Left hindlimb (tissue), 1 donor: ENCODE measurements at places on chromosomes 3 and 15.

- no peak for DNase-seq
Observed at GRCh38 chr3:6120786-6121185, 740.1 kb upstream of the GRM7 start.

GRCh38 chr3:190566043-190566933 is 52.4 kb downstream of the IL1RAP start:
- DNase-seq = peak; percentile 59

- no peak for DNase-seq
Observed at GRCh38 chr3:122074621-122075265, 19.6 kb downstream of the CD86 start.

- no peak for DNase-seq
Observed at GRCh38 chr3:31253782-31254181, 278.9 kb upstream of the STT3B start.

DNA sequence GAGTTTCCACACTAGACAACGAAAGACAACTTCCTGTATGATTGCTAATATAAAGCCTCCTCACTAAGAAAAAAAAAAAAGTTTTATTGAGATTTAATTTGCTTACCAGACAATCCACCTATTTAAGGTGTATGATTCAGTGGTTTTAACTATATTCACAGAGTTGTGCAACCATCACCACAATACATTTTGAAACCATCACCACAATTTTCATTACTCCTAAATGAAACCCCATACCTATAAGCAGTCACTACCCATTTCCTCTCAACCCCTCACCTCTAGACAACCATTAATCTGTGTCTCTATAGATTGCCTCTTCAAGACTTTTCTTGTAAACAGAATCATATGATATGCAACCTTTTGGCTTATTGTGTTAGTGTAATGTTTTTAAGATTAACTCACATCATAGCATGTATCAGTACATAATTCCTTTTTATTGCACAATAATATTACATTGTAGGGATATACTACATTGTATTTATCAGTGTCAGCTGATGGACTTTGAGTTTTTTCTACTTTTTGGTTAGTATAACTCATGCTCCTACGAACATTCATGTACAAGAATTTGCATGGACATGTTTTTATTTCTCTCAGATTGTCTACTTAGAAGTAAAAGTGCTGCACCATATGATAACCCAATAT is 339.7 kb downstream of the NLGN1 start:
- no peak for DNase-seq

DNA sequence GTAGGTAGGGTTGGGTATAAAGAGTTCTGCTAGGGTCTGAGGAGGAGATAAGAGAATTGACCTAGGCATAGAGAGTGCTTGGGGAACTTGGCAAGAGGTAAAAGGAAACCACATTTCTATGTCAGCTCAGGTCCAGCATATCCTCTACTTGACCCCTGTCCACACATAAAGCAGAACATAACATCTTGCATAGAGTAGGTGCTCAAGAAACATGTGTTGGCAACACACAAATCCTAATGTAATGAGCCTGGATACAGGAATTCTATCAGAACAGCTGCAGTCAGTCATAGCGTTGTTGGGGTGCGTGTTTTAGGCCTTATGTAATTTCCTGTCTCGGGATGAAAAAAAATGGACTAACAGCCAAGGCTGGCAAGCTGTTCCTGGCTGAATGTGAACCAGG is 35.0 kb upstream of the PLCL2 start:
- DNase-seq = no peak

GRCh38 chr3:17195856-17196604 is 311.3 kb downstream of the PLCL2 start:
- DNase-seq = no peak

GRCh38 chr3:158935846-158936245 is 134.0 kb downstream of the MFSD1 start:
- no peak for DNase-seq

GRCh38 chr3:145557405-145557804 is 603.6 kb downstream of the PLOD2 start:
- DNase-seq = no peak

DNA sequence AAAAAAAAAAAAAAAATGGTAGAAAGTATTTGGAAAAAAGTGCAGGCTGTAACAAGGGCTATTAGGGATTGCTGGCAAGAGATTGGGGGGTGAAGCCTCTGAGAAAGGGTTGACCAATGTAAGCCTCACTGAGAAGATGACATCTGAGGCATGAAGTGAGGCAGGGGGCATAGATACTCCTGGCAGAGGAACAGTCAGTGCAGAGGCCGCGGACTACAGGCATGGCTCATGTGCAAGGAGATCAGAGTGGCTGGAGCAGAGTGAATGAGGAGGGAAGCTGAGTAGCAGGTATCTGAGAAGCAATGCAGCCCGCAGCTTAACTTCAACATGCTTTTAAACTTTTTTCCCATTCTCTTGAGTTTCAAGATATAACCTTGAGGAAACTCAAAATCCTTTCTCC is 5.4 kb downstream of the FBXL22 start:
- no peak for DNase-seq

GRCh38 chr3:171218069-171218468 is 191.5 kb upstream of the SLC2A2 start:
- DNase-seq = no peak

DNA sequence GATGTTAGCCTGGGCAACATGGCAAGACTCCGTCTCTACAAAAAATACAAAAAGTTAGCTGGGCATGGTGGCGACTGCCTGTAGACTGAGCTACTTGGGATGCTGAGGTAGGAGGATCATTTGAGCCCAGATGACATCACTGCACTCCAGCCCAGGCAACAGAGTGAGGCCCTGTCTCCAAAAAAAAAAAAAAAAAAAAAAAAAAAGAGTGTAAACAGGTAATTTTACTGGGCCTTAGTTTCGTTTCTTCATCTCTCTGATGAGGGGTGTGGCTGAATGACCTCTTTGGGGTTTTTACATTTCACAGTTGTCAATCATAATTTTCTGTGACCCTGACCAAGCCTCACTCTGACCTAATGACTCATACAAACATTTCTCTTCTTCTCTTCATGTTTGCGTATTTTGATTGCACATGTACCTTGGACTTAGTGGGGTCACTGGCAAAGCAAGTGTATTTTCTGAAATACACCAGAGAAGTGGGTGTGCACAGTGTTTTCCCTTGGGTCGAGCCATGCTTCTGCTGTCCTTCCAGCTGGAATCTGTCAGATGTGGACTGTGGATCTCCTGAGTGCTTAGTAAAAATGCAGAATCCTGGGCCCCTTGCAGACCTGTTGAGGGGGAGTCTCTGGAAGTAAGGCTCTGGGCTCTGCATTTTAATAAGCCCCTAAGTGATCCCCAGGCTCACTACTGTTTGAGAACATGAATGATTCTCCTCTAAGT is 140.5 kb downstream of the FNDC3B start:
- DNase-seq = no peak

- no peak for DNase-seq
Observed at GRCh38 chr3:28124882-28125281, 116.5 kb upstream of the CMC1 start.

- DNase-seq = no peak
Observed at GRCh38 chr3:170531054-170531453, 54.8 kb downstream of the SLC7A14 start.

- DNase-seq = peak; percentile 81
Observed at GRCh38 chr15:90885432-90886290, 1.4 kb downstream of the FES start.

DNA sequence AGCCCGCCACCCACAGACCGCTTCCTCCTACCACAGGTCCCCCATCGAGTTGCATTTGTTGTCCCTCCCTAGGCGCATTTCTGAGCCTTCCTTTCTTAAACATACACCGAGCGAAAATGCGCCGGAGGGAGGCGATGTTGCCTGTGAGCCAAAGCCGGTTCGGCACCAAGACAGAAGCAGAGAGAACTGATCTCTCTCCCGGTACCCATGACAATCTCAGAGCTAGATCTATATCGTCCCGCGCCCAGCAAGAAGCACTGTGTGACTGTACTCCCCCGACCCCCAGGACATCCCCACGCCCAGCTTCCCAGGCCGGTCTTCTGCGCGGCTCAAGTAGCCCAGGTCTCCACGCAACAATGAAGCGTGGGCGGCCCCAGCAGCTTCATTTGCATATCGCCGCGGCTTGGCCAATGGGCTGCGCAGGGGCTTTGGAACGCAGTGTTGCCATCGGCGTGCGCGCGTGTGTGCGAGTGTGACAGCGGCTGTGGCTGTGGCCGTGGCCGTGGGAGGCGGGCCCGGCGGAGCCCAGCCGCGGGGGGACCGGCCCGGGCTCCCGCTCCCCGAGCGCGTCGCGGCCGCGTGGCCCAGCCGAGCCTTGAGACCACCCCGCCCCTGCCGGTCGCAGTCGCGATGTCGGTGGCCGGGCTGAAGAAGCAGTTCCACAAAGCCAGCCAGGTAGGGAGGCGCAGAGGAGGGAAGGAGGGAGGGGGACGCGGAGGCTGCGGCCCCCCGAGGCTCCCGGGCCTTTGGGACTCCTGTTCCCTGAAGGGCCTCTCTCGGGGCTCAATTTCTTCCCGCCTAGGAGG is at the start of gene SH3GL3:
SH3GL3 (plus strand) TSS at position 438 of the 806 bp plus-strand sequence; CDS start at position 631, 193 bp downstream.
- peak; percentile 89 for DNase-seq

DNA sequence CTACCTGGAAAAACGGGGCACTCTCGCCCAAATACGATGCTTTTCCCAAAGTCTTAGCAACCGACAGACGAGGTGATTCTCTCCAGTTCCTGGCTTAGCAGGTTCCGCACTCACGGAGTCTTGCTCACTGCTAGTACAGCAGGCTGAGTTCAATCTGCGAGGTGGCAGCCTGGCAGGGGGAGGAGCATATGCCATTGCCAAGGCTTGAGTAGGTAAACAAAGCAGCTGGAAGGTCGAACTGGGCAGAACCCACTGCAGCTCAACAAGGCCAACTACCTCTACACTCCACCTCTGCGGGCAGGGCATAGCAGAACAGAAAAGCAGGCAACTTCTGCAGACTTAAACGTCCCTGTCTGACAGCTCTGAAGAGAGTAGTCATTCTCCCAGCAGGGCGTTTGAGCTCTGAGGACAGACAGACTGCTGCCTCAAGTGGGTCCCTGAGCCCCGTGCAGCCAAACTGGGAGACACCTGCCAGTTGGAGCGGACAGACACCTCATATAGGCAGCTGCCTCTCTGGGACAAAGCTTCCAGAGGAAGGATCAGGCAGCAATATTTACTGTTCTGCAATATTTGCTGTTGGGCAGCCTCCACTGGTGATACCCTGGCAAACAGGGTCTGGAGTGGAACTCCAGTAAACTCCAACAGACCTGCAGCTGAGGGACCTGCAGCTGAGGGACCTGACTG is 73.4 kb upstream of the CADM2 start:
- DNase-seq = no peak

DNA sequence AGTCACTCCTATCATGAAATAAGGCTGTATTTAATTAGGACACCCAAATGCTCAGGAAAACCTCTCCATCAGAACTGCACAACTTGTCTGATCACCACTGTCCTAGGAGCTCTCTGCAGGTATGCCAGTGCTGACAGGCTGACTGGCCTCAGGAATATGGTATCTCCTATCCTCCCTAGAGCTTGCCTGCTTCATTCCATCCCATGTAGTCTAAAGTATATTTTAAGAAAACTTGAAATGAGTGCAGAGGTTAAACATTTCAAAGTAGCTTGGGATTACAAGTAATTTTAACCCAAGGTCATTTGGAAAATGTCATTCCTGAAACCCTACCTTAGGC is 23.7 kb downstream of the FILIP1L start:
- DNase-seq = no peak

- DNase-seq = no peak
Observed at GRCh38 chr3:18505056-18505455, 79.9 kb upstream of the SATB1 start.

DNA sequence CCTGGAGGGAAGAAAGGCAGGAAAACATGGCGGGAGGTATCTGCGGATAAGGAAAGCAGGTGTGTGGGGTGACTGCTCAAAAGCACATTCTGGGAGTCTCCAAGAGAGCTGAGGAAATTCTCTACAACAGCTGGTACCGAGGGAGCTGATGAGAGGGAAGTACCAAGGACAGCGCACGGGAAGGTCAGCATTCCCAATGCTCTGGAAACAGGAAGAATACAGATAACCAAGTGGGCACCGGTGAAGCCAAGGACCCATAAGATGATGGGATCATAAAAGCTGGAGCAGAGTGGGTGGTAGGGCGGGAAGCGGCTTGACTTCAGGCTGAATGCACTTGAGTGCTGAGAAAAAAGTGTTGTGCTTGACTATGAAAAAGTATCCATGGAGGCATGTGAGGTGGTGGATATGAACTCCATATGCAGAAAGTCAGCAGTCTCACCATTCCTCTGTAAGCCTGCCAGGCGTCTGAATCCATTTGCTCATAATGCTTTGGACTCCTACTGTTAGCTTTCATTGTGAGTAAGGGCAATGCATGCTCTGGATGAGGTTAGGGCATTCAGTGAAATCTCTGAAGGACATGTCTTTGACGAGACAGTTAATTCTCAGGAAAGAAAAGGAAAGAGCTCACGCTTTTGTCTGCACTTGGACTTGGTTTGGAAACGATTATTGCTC is 215.5 kb downstream of the NR1D2 start:
- no peak for DNase-seq

DNA sequence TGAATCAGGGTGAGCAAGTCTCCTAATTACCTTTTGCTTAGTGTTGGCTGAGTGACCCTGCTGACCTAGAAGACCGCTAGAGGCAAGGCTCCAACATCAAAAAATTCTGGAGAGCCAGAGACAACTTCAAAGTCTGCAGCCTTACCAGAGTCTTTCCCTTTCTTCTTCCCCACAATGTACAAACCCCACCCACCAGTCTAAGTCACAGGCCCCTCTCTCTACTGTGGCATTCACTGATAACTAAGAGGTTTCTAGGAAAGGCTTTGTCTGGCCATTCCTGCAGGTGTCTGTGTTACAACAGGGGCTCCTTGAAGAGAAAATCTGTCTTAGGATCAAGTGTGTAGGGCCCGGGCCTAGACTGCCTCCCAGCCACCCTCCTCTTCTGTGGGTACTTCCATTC is 525 bp downstream of the MYH15 start:
- no peak for DNase-seq

- DNase-seq = peak; percentile 87
Observed at GRCh38 chr15:72155635-72156616, 37.7 kb downstream of the SENP8 start.

DNA sequence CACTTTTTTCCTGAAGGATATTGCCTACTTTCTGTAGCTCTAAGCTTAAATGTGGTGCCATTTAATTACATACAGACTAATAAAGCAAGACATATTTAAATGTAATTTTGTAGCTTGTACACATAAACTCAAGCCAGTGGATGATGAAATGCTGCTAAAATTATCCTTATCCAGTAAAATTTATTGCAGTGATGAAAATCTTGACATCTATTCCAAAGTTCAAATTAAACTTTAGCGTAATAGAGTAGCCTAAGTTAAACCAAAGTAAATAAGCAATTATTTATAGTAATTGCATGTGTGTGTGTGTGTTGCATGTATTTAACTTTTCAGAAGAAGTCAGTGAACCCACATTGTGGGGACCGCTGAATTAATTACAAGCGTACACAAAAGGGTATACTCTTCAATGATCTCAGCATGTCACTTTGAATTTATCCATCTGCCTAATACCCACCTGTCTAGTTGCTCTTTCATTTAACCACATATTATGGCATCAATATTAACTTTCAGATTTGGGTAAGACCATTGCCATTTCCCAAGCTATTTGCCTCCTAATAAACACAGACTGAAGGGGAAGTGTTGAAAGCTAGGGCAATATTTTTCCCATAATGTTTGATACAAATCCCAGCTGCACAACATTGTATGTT is 85.0 kb downstream of the MECOM start:
- no peak for DNase-seq

- no peak for DNase-seq
Observed at GRCh38 chr15:70095408-70096214, 2.1 kb downstream of the TLE3 start.
